ENCODE measurements at places on chromosomes 1 and 21.

DNA sequence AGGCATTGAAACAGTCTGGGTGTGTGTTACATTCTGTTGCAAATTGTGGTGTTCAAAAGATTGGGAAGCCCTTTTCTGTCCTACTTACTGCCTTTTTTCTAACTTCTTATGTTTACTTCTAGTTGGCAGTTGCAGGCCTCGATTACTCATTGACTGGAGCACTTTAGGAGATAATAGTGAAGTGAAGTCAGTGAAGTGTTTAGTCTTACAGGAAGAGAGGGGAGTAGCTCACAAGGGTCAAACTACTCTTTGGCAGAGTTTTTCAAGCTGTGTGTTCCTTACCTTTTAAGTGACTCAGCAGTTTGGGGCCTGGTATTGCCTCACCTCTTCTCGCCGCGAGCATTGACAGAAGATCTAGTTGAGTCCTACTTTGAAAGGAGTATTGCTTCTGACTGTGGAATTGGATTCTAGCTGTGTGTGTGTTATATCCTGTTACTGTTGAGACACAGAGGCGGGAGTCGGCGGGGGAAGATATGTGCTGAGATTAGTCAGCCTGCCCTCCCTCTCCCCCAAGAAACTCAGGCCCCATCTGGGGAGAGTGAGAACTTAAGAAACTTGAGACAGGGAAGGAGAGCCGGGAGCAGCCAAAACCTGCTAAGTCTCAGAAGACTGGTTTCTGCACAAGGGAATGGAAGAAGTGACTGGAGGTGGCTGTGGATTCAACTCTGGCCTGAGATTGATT, 19.3 kb downstream of the AHCYL1 start:
- peak; percentile 73 for DNase-seq

DNA sequence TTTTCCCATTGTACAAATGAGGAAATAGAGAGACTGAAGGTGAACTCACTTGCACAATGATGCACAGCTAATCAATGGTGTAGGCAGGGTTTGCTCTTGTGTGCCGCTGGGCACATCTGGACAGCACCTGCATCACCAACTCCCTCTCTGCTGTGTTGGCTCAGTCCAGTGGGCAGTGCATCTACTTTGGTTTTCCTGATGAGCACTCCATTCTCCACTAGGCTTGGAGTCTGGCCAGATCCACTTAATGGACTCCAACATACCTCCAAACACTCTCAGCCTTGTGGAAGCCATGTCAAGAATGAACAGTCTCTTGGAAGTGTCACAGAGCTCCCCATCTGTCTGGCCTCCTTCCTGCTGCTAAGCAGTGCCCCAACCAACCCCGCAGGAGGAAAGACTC, 152.2 kb downstream of the HIVEP3 start:
- DNase-seq, result no peak

DNA sequence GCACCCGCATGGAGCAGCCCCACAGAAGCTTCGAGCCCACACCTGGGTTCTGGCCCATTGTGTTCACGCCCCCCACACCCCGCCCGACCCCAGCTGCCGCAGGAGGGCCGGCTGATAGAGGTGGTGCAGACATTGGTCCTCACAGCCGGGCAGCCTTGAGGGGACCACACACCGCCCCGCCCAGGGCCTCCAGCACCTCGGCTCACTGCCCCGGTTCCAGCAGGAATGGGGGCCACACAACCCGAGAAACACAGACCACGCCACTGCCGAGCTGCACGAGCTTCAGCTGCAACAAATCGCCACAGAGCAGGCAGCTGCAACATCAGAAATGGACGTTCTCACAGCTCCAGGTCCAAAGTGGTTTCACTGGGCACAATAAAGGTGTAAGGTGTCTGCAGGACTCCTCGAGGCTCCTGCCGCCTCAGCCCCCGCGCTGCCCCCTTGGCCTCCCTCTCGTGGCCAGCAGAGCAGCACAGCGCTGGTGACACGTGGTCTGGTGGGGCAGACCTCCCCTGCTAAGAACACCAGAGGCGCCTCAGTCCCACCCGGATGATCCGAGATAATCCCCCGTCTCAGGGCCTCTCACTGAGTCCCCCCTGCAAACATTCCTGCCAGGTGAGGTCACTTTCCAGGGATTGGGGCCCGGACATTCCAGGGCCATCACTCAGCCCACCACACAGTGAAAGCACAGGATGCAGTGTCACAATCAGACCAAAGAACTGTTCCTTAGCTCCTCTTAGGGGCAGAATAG, 62.3 kb upstream of the ADARB1 start:
- no peak for DNase-seq

- DNase-seq, result no peak
Measured at GRCh38 chr1:1170215-1171091, 3.2 kb upstream of the TTLL10 start.

- no peak for DNase-seq
Measured at GRCh38 chr1:41876576-41877445, 41.9 kb downstream of the HIVEP3 start.

DNA sequence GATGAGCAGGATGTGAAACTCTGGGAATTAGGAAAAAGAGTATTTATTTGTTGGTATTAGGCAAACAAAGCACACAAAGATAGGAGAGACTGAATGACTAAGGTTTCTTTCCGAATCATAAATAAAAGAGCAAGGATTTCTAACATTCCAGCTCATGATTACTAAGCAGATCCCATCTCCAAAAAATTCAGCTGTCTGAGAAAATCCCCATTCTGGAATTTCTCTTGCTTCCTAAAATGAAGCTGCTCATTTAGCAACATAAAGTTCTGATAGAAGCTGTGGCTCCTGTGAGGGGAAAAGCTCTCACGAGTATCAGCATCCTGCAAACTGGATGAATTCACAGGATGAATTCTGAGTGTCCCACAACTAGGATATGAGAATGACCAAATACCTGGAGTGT, 6.7 kb upstream of the SH2D5 start:
- DNase-seq, result no peak

GRCh38 chr1:47627016-47627415, 189.2 kb downstream of the FOXD2 start:
- no peak for DNase-seq

DNA sequence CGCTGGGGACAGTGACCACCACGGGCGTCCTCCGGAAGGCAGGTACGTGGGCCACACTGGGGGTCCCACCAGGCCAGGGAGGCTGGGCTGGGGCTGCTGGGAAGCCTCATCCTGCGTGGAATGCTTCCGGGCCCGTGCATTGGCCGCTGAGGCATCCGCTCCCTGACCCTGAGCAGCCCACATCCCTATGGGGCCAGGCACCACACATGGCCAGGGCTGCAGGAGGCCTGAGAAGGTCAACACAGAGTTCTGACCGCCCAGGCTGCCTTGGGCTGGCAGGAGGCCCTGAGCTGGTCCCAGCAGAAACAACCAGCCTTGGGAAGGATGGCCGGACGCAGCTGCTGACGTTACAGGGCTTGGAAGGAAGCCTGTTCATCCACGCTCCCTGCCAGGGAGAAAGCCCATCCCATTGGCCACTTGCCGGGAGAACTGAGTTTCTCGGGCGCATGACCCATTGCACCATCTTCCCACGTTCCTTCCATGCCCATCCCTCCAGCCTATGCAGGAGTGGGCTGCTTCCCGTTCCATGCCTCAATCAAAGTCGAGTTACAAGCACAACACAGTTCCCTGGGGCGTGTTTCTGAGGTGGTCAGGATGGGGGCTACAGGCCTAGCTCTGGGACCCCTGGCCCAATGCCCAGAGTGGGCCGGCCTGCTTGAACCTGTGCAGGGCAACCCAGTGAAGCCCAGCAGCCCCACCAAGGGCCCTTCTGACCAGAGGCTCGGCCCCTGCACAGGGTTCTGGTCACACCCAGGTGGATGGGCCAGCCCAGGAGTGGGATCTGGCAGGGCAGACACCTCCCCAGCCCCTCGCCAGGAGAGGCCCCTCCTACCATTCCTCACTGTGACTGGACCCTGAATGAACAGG, 31.7 kb downstream of the TRIM11 start:
- no peak for DNase-seq

DNA sequence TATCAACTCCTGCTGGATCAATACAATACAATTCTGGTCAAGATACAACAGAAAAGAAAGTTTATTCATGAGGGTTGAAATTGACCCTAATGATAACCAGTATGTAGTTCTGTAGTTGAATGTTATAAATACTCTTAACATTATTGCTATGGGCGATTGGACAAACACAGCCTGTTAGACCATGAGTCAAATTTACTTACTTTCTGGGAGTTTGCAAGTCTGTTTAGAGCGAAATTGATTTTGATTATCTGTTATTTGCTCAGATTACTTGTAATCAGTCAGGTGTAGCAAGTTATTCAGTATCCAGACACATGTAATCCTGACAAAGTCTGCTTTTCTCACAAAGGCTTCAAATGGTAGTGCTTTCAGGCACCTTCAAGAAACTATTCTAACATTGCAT, 216.6 kb upstream of the B3GALT2 start:
- DNase-seq, result no peak

DNA sequence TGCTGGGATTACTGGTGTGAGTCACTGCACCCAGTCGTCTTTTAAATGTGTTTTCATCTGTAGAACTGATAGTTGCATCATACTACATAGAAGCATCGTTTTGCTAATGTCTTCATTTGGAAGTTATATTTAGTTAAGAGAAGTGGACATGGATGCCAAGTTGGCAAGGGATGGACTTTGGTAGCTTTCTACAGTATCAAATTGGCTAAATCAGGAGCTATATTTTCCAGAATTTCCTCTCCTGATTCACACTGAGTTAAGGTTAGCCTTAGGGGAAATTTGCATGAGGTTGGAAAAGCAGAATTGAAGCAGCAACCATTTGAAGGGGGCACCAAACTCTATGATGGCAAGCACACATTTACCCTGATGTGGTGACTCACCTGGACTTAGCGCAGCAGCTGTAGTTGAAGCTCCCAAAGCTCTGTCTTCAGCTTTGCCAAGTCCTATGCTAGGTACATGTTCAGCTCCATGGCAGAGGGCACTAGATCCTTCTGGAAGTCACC, 43.9 kb downstream of the DUSP10 start:
- DNase-seq, result no peak

DNA sequence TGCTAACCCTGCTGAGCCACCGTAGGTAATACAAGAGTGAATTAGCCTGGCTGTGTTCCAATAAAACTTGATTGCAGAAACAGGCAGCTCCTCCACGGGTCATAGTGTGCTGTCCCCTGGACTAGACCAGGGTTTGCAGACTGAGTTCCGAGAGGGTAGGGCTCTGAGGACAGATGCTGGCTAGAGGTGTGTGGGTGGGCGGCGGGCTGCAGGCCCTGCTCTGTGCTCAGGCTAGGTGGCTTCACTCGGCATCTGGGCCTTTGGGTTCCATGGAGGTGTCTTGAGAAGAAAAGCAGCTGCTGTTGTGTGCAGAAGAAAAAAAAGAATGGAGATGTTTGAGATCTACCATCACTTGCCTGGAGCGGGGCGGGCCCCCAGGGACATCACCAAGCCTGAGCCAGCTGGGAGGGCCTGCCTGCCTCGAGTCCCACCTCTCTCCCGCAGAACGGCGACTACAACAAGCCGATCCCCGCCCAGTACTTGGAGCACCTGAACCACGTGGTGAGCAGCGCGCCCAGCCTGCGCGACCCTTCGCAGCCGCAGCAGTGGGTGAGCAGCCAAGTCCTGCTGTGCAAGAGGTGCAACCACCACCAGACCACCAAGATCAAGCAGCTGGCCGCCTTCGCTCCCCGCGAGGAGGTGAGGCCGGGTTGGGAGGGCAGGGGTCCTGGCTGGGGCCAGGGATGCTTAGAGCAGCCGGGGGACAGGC, 7.9 kb downstream of the TMEM201 start:
- no peak for DNase-seq

GRCh38 chr1:10225573-10225972, 15.2 kb downstream of the KIF1B start:
- no peak for DNase-seq

DNA sequence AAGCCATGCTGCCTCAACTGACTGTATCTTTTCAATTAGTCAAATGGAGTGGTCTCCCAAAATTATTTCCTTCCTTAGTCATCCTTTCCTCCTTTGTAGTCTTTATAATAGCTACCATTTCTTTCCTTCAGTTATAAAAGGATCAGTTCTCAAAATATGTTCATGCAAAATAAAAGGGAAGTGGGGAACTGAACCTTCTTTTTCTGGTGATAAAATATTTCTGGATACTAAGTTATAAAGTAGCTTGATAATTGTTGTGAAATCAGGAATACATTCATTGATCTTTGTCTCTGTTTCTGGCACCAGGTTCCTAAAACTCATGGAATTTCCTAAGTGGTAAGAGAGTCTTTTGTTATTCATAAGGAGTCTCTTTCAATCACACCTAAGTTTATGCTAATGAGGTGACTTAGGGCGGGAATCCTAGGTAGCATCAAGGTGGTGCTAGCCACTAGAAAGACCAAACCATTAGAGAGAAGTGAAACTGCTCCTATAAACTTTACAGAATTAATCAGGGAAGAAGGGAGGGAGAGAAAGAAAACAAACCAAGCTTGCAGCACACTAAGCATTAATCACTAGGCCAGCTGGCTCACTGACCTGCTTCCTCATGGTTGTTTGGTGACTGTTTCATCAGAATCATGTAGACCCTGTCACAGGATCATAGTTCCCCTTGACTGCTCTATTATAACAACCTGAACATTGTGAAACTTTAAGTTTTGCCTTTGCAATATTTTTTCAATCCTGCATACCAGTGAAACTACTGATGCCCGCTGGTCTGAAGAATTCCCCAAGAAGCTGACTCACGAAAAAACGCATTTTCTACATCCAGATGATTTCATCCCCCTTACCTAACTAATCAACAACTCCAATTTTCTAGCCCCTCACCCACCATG, 161.6 kb upstream of the PTBP2 start:
- no peak for DNase-seq

DNA sequence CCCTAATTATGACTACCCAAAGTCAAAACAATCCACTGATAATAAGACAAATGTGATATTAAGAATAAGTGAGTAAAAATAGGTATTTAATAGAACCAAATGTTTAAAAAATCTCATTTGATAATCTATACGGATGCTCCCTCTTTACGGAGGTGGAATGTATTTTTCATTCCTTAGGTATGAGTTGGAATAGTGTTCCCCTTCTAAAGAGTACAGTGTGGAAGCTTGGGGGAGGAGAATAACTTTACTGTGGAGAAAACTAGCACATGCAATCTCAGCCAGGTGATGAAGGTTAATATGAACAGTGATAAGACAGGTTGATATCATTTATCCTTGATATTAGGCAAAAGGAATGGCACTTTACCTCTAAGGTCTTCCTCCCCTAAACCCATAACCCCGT, 74.6 kb downstream of the GPR88 start:
- no peak for DNase-seq

DNA sequence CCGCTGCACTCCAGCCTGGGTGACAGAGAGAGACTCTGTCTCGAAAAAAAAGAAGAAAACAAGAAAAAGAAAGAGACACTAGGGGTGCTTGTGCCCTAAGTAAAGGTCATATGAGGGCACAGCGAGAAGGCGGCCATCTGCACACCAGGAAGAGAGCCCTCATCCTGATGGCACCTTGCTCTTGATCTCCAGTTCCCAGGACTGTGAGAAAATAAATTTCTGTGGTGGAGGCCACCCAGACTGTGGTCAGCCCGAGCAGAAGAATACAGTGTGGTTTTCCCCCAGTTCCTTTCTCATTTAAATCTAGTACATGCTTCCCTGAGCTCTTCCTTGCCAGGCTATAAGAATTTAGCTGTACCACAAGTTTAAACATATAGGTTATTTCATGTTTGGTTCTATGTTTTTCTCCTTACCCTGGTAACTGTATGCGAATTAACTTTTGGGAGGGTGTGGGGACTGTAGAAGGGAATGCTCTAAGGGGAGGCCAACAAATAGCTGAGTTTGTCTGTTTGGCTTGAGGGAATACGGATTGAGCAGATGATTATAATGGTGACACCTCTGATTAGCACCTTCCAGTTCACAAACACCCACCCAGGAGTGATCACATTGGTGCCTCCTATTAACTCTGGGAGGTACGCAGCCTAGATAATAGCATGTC, 119.6 kb upstream of the ERRFI1 start:
- DNase-seq, result no peak
